ENCODE measurements at places on chromosomes 11 and 22.
A peak's percentile ranks its signal among the peaks of the same experiment; 100 is the strongest.

DNA sequence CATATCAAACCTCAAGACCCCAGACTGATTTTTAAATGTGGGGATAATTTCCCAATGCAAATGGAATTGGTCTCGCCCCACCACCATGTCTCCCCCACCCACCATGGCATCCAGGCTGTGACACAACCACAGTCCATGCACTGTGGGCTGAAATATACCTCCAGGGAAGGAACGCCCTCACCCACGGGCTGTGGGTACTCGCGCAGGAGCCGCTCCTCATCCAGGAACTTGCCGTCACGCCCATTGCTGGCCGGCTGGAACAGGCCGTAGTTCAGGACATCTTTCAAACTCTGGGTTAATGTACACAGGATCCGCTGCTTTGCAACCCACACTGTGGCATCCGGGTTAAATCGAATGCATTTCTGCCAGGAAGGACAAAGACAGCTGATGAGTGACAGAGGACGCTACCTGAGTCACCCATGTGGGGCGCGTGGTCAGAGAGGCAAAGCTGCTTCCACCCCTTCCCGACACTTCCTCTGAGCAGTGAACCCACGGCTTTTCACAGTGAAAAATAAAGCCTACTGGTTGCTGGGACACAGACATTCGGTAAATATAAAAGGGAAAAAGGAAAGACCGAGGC, 133.6 kb downstream of the SHANK2 start:
- no peak for DNase-seq

DNA sequence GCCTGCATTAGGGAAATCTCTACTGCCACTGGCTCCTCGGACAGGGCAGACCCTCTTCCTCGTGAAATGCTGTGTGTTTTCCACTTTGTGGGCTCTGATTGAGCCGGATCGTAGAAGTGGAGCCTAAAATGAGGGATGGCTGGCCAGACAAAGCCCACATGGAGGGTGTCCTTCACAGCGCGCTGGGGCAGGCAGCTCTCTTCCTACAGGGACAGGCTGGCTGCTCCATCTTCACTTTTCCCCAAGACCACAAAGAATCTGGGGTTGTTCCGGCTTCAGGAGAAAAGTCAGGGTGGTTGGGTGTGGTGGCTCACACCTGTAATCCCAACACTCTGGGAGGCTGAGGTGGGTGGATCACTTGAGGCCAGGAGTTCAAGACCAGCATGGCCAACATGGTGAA, 94.9 kb downstream of the MORC2 start:
- no peak for DNase-seq

DNA sequence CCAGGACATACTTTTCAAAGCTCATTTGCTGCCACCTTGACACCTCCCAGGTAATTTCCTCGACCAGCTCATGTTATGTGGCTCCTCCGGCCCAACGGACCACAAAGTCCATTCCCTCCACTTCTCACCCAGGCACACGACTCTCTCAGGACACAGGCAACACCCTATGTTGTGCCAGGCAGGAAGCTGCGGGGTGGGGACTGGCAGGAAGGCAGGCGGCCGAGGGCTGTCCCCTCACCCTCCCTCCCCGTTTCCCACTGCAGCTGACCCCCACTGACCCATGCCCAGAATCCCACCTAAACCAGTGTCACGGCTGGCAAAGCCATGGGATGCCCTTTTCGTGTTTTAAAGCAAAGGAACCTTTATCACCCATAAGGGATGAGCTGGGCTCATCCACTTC, 20.8 kb downstream of the CELSR1 start:
- no peak for DNase-seq

GRCh38 chr11:96237766-96238266, 105.2 kb downstream of the MAML2 start:
- no peak for DNase-seq

DNA sequence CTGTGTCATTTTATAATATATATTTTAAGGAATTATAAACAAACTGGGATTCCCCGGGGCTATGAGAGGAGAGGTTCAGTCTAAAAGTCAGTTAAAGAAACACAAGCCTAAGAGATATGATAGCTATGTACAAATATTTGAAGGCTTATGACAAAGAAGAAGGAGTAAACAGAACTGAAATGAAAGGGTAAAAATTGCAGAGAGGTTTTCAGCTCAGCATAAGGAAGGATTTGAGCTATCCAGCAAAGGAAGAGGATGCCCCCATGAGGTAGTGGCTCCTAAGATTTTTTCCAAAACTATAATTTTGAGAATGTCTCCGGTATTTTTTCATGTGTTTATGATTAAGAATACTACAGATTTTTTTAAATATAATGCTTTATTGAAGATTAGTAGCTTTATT, 57.9 kb upstream of the ANGPTL5 start:
- peak; percentile 32 for DNase-seq

GRCh38 chr11:17350455-17351171, 987 bp upstream of the NCR3LG1 start:
- no peak for DNase-seq
